Activated CD4-positive, alpha-beta memory T cell treated with anti-CD3 and anti-CD28 coated beads for 36 hours (primary cell): ENCODE measurements at places on chromosomes 4 and X.

- peak; percentile 74 for DNase-seq
Observed at GRCh38 chr4:153497091-153497531, 31.0 kb downstream of the TMEM131L start.

GRCh38 chrX:9759337-9759736 lies 6.3 kb downstream of the GPR143 start:
- no peak for DNase-seq

GRCh38 chr4:184400375-184400870 lies 73.9 kb downstream of the IRF2 start:
- DNase-seq = no peak

DNA sequence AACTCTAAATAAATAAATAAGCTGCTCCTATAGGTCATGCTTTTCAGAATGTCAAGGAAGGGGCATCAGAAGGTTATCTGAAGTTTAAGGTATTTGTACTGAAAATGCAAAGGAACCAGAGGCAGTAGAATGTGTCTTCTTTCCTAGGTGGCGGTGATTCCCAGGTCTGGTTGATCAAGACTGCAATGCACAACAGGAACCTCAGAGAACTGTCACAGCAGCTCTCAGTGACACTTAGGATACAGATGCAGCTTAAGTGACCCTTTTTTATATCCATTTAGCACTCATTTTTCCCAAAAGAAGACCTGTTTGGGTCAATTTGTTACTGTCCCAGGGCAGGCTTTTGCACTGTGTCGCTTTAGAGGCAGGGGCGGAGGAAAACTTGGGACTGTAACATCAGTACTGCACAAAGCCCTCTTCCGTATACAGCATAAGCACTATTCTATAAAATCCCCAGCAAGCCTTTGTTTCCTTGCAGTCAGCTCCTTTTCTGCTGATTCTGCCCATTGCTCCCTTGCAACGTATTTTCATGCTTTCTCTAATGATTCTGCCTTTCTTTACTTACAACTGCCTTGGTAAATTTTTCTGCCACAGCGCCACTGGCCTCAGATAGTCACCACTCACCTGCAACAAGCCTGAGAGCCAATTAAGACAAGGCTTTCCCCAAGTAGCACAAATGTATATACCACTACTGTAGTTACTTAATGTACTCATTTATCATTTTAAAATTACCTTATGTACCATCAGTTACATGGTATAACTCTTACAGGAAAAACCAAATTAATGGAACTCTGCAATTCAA lies 1.5 kb upstream of the MND1 start:
- DNase-seq = no peak

- no peak for DNase-seq
Observed at GRCh38 chr4:153398713-153399112, 54.2 kb downstream of the MND1 start.

DNA sequence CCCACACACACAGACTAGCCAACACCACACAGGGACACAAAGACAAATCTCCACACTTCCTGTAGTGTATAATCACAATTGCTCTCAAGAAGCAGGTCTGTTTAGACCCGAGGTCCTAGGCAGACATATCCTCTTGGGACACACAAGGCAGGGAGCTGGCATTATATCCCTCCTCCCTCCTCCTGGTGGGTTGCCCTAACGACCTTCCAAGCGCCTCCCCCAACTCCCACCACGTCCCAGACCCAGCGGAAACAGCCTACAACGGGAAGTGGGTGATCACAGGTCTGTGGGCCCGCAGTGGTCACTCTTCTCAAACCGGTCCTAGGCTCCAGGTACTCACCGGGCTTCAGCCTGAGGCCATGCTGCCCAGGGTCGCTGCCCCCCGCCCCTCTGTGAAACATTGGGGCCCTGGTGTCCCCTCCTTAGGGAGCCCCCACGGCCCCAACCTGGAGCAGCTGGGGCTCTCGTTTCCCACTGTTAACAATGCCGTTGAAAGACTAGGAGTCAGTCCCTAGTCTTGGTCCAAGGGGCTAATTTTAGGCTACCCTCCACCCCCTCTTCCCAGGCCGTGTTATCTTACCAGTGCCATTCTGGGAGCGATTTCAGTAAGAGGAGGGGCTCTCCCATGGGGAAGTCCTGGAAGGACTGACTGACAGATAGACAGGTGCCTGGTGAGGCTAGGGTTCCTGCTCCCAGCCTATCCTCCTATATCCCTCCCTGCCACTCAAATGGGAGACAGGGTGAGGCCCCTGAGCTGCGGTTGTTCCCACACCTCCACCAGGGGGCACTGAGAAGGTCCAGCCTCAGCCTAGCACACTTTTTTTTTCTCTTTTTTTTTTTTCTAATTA lies at the start of gene ASB12:
TSS of gene ASB12 (minus strand) at position 485 of the 848 bp plus-strand sequence. CDS start 4,957 bp downstream, outside the sequence.
- DNase-seq = no peak

DNA sequence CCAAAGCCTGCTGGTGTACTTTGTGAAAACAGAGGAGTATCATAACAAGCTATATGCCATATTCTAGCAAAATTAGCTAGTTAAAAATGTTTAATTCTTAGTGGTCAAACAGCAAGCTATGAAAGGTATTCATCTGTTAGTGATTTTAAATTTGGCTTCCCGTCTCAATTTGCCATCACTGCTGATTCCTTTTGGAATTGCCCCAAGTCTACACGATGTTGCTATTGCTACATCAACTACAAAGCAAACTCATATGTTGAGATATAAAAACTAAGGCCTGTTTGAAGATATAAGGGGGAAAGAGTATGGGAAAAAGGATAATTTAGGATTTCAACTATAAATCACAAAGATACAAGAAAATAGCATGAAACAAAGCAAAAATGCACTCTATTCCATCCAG lies 146.1 kb downstream of the COL25A1 start:
- no peak for DNase-seq

DNA sequence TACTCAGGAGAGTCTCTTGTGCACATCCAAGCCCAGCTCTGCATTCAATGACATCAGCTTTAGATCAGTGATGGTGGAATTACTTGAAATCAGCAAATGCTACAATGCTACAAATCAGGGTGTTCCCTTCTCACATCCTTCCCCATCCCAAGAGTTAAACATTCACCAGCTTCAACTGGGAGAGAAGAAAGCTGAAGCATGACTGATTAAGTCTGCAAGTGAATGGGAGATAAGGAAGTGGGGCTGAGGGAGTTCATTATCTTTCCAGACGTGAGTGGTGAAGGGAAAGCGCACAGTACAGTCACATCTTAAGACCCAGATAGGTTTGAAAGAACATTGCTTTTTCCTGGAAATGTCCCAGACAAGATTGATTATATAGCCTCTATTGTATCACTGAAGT lies 26.2 kb upstream of the MAP9 start:
- no peak for DNase-seq
